ENCODE measurements at places on chromosomes 2 and 18. TPM values are rescaled to one million over a fixed set of nuclear protein-coding genes. Genes with fewer than 3 reads are reported as not detected.
A peak's percentile ranks its signal among the peaks of the same experiment; 100 is the strongest.

DTNA gene
- total RNA-seq, result 15.0 TPM

UGT1A1 gene
- not detected for total RNA-seq

KIF1A gene
- total RNA-seq, result 41.1 TPM

GCKR gene
- total RNA-seq, result not detected

ING5 gene
- total RNA-seq, result 38.2 TPM

ANTXR1 gene
- 6.7 TPM for total RNA-seq

CCDC85A gene
- 0.34 TPM for total RNA-seq

WDPCP gene
- total RNA-seq, result 10.9 TPM

SKOR2 gene
- not detected for total RNA-seq

EVX2 gene
- not detected for total RNA-seq

COL5A2 gene
- total RNA-seq, result 11.6 TPM

CCNT2 gene
- 108 TPM for total RNA-seq

RAPGEF4 gene
- total RNA-seq, result 1.8 TPM

GRCh38 chr2:39620067-39620466 lies 45.6 kb upstream of the TMEM178A start:
- DNase-seq, result no peak
- no peak overlapping the region for H3K4me3 ChIP-seq
- no peaks in the 10 kb centered on the region for H3K36me3 ChIP-seq
- no peak overlapping the region for H3K27ac ChIP-seq

DNA sequence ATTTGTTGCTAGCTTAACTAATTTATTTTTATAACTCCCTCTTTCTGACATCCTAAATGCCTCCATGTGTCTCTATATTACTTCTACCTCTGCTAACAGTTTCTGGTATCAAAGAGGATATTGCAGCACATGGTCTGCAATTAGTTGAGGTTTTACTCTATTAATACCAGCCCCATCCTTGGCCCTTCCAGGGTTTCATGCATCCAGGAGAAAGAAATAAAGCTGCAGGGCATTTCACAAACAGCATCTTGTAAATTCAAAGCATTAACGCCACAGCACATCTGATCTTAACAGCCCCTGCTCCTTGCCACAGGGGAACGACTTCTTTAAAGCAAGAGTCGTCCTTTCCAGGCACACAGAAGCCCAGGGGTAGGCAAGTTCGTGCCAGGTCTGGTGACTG lies 258.9 kb downstream of the ICOS start:
- no peaks in the 10 kb centered on the region for H3K27me3 ChIP-seq
- H3K36me3 ChIP-seq, result no peaks in the 10 kb centered on the region
- no peak overlapping the region for H3K4me3 ChIP-seq

GRCh38 chr2:171310889-171311288 lies 122.9 kb downstream of the METTL8 start:
- no peaks in the 10 kb centered on the region for H3K27me3 ChIP-seq
- peaks cover 17% of the 10 kb centered on the region for H3K4me1 ChIP-seq
- no peak overlapping the region for H3K27ac ChIP-seq

- H3K27me3 ChIP-seq, result no peaks in the 10 kb centered on the region
- no peak overlapping the region for H3K27ac ChIP-seq
- peaks cover 44% of the 10 kb centered on the region for H3K4me1 ChIP-seq
- no peak for DNase-seq
- no peaks in the 10 kb centered on the region for H3K36me3 ChIP-seq
These were observed 899.5 kb upstream of the KLHL29 start for GRCh38 chr2:22485486-22485885.

GRCh38 chr2:31442376-31442775 lies 27.8 kb upstream of the XDH start:
- no peaks in the 10 kb centered on the region for H3K36me3 ChIP-seq
- H3K27me3 ChIP-seq, result no peaks in the 10 kb centered on the region
- DNase-seq, result no peak
- H3K4me3 ChIP-seq, result no peak overlapping the region

DNA sequence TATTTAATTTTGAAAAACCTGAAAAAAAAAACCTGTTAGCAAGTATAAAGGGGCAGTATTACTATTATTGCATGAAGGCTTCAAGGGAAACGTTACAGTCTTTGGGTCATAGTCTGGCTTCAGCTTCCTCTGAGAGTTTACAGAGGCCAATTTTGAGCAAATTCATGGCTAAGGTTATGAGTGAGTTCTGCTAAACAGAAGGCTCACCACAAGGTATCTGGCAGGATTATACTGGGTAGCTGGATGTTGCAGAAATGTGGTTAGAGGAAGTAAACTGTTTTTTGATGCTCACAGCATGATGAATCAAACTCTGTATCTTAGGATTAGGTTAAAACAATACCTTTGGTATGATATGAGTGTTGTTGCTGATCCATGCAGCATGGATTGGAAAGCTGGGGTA lies 9.3 kb downstream of the MRPL19 start:
- H3K27me3 ChIP-seq, result no peaks in the 10 kb centered on the region
- H3K27ac ChIP-seq, result no peak overlapping the region
- DNase-seq, result no peak
- peaks cover 54% of the 10 kb centered on the region for H3K36me3 ChIP-seq
- H3K4me1 ChIP-seq, result no peaks in the 10 kb centered on the region
- H3K4me3 ChIP-seq, result no peak overlapping the region

DNA sequence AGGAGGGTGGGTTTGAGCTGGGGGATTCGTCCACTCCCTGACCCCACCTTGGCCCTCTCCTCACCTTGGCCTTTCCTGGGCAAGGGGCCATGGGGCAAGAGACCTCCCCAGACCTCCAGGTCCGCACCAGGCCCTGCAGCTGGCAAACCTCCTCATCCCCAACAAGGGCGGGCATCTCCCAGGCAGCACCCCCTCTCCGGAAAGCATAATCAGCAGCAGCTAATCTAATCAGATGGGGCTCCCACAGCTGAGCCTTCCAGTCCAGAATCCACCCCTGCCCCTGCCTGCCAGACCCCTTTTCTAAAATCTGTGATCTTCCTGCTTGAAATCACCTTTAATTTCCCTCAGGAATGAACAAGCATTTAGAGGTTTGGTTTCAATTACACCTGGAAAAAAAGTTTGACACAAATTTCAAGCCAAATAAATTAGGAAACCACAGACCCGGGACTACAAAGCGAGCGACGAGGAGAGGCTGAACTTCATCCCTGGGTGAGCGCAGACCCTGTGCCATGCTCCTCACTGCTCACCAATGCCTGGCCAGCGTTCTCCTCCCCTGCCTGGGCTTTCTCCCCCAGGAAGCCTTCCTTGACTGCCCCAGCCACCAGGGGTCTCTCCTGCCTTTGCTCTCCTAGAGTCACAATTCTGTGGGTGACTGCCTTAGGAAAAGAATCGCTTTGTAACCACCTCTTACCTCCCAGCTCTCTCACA lies 143.0 kb upstream of the MYCN start:
- peak; percentile 32 for DNase-seq
- H3K27ac ChIP-seq, result no peak overlapping the region
- no peaks in the 10 kb centered on the region for H3K4me1 ChIP-seq
- H3K36me3 ChIP-seq, result no peaks in the 10 kb centered on the region
- no peaks in the 10 kb centered on the region for H3K27me3 ChIP-seq

GRCh38 chr2:43115881-43116280 lies 110.5 kb downstream of the ZFP36L2 start:
- no peak overlapping the region for H3K27ac ChIP-seq
- H3K4me3 ChIP-seq, result no peak overlapping the region
- H3K36me3 ChIP-seq, result no peaks in the 10 kb centered on the region
- no peaks in the 10 kb centered on the region for H3K27me3 ChIP-seq

DNA sequence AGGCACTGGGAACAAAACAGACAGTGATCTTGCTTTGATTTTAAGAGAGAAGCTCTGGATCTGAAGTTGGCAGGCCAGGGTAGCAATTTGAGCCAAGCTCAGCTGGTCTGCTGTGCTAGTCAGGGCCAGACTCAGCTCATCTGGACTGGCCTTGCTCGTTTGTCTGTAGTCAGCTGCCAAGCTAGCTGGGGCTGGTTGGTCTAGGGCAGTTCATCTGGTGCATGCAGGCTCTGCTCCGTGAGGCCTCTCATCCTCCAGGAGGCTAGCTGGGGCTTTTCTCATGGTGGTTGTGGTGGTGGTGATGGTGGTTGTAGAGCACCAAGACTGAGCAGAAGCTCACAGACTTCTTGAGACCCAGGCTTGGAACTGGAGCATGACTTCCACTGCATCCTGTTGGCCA lies 10.3 kb downstream of the FBLN7 start:
- H3K4me3 ChIP-seq, result no peak overlapping the region
- DNase-seq, result no peak
- peaks cover 7% of the 10 kb centered on the region for H3K4me1 ChIP-seq
- no peaks in the 10 kb centered on the region for H3K27me3 ChIP-seq
- no peak overlapping the region for H3K27ac ChIP-seq
- no peaks in the 10 kb centered on the region for H3K36me3 ChIP-seq

GRCh38 chr18:60060578-60060977 lies 160.8 kb downstream of the PMAIP1 start:
- no peak for DNase-seq
- no peaks in the 10 kb centered on the region for H3K27me3 ChIP-seq
- no peaks in the 10 kb centered on the region for H3K4me1 ChIP-seq
- H3K4me3 ChIP-seq, result no peak overlapping the region
- no peaks in the 10 kb centered on the region for H3K36me3 ChIP-seq
- H3K27ac ChIP-seq, result no peak overlapping the region

DNA sequence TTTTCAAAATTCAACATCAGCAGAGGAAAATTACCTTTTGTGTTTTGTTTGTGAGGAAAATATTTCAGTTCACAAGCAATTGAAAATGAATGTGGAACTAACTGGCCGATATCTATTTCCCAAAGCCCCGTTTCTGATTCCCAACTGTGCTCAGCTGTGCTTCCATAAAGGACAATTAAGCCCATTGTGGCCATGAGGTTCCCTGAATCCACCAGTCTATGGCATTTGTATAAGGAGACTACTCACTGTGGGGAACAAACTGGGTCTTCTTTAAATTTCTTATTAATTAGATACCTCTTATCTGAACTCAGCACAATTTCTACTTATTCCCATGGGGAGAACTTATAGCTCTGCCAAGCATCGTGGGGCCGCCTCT lies 31.4 kb upstream of the AGAP1 start:
- no peak overlapping the region for H3K4me3 ChIP-seq
- no peak for DNase-seq
- no peaks in the 10 kb centered on the region for H3K36me3 ChIP-seq
- no peaks in the 10 kb centered on the region for H3K4me1 ChIP-seq
- H3K27me3 ChIP-seq, result no peaks in the 10 kb centered on the region
- no peak overlapping the region for H3K27ac ChIP-seq

DNA sequence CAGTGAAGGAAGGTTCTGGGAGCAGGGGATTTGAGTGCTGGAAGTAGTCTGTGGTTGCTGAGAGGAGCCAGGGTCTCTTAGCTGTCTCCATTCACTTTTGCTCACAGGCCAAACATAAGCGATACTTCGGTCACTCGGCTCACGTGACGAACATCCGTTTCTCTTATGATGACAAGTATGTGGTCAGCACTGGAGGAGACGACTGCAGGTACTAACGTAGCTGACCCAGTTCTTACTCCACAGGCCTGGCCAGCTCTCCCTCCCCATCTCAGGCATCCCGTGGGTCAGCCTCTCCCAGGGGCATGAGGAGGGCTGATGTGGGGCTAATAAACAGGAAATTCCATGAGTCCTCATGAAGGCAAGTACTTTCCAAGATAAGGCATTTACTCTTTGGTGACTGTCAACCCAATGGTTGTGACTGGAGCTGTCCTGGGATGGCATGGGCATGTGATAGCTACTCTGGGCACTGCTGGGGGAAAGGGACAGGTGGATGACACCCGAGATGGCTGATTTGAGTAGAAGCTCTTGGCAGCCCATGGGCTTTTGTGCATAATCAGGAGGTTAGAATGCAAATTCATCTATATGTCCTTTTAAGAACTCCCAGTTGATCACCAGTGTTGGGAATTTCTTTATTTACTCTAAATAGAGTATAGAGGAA lies 81.6 kb downstream of the RTN4 start:
- no peak for DNase-seq
- H3K4me3 ChIP-seq, result no peak overlapping the region
- peaks cover 6% of the 10 kb centered on the region for H3K36me3 ChIP-seq
- no peak overlapping the region for H3K27ac ChIP-seq
- H3K4me1 ChIP-seq, result peaks cover 10% of the 10 kb centered on the region

DNA sequence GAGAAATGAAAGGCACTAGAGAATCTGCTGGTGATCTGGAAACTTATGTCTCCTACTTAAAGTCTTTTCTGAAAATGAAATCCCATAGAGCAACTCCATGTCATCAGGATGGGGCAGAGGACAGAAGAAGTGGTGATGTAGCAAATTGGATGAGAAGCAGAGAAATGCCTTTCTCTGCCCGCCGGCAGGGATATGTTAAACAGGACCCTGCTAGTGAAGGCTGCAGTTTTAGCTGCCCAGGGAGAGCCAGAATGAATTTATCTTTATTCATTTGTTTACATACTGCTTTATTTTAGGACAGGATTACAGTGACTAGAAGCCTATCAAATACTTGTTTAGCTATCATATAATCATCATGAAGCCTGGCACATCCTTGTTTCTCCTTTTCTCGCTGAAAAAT lies 247.0 kb downstream of the DOK6 start:
- DNase-seq, result no peak
- H3K27me3 ChIP-seq, result no peaks in the 10 kb centered on the region
- H3K36me3 ChIP-seq, result no peaks in the 10 kb centered on the region
- H3K4me1 ChIP-seq, result no peaks in the 10 kb centered on the region
